ENCODE measurements at places on chromosomes 11 and 22.

DNA sequence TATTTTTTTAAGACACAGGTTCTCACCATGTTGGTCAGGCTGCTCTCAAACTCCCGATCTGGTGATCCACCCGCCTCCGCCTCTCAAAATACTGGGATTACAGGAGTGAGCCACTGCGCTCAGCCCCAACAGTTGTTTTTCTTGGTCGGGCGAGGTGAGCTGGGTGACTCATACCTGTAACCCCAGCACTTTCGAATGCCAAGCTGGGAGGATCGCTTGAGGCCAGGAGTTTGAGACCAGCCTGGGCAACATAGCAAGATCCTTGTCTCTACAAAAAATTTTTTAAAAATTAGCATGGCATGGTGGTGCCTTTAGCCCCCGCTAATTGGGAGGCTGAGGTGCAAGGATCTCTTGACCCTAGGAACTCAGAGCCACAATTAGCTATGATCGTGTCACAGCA is 7.0 kb upstream of the NF2 start:
- no peak for DNase-seq

DNA sequence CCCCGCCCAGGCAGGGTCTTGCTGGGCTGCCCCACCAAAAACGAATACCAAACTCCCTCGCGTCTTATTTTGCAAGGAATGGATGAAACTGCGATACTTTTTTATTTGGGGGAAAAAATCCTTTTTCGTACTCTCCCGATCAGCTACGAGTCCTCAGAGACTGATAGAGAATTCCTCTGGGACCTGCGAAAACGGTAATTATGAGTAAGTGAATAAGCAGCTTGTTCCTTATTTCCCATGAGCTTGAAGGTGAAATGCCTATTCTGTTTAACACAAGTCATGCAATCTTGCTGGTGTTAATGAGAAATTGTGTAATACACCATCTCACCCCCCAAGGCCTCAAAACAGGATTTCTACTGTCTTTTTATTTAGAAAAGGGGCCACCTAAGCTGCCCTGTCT is 5.5 kb downstream of the GRK3 start:
- DNase-seq: peak; percentile 81

- DNase-seq: no peak
Observed at GRCh38 chr11:44016546-44017442, 31.0 kb upstream of the ACCSL start.

DNA sequence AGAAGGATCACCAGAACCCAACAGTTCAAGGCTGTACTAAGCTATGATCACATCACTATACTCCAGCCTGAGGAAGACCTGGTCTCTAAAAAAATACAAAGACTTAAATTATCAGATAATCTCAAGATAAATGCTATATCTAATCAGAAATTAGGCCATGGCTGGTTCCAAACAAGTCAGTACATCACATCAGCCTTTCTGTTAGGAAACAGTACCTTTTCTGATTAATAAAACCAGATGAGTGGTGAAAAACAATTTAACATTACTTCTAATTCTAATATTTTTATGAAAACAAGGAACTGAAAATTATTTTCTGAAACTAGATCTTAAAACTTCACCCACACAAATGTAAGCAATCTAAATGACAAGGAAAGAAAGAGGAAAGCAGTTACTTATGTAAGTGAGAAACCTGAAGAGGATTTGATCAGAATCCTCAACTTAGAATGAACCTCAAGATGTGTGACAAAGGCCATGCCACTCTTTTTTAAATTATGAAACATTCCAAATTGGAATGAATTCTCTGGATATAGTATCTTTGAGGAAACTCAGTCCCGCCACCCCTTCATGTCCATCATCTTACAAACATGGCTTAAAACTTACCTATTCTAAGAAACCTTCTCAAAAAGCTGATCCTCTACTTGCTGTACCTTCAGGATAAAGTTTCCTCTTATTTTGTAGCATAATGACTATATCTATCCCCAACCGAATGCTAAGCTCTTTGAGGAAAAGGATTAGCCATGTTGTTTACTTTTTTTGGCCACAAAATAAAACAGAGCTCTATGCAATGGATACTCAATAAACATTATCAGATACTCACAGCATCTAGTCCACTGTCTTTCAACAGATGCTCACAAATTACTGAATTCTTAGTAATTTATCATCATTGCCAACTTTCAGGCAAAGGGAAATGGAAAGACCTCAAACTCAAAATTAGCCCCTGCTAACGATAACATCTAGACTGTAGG is 132.0 kb downstream of the MRTFA start:
- DNase-seq: no peak

- no peak for DNase-seq
Observed at GRCh38 chr22:31075961-31076360, 5.2 kb upstream of the SMTN start.

DNA sequence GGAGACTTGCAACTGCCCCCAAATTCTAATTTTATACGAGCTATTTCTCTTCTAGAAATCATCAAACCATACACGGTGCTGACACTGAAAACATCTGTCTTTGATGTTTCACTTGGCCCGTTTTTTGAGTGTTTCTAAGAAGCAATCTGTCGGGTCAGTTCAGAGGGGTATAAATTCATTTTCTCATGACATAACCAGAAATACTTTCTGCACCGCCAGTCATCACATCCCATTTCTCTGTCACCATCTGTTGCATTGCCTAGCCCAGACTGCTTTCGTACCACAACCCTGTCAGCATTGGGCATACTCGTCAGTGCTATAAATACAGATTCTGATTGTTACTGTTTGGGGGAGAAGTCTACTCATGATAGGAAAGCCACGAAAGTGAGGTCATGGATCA is 63.1 kb upstream of the CCDC90B start:
- no peak for DNase-seq

- DNase-seq: no peak
Observed at GRCh38 chr11:44760917-44761550, 34.3 kb downstream of the TSPAN18 start.

GRCh38 chr11:103700622-103701021 is 335.8 kb upstream of the DDI1 start:
- DNase-seq: no peak

DNA sequence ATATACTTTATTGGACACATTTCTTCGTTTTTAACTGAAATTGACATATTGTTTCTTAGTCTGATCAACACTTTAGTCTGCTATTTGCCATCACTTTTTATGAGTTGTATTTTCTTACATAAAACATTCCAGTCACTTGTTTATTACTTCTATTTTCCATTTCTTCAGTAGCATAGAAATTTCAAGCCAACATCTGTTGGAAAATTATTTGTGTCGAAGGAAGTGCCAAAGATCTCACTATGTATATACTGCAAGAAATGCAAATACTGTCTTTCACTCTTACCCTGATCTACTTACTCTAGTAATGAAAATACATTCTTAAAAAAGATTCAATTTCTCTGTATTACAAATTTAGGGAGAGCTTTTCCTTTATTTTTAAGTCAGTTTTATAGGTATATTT is 105.9 kb downstream of the SLC17A6 start:
- DNase-seq: no peak

DNA sequence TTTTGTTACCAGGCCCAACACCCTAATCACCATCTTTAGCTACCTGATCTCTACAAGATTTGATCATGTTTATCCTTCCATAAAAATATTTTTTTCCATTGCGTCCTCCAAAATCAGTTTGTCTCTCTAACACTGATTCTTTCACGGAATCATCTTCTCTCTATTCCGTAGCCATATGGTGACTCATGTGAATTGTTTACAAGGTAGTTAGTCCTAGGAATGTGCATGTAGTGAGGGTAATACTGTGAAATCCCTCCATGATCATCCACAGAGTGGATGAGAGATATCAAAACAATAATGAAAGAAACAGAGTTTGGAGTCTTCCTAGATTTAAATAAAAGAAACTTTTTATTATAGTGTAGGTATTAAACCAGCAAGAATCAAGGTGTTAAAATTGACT is 230.2 kb downstream of the METTL15 start:
- no peak for DNase-seq

DNA sequence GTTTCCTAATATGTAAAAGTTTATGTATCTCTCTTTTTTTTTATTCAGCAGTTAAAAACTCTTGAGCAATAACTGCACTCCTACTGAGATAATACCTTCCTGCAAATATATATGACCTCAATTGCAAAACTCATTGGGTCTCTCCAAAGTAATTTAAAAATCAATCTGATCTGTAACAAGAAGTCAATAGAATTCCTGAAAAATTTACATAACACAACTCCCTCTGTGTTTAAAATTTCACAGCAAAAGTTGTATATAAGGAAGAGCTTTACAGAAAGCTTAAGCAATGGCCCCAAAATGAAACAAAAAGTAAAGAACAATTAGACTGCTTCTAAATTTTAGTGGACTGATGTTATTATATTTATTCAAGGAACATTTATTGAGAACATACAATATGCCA is 313.4 kb downstream of the DLG2 start:
- DNase-seq: no peak

- no peak for DNase-seq
Observed at GRCh38 chr11:12266943-12267342, 110.4 kb upstream of the PARVA start.

GRCh38 chr11:76086743-76087635 is 119.3 kb downstream of the WNT11 start:
- DNase-seq: no peak

- DNase-seq: no peak
Observed at GRCh38 chr11:131693756-131694155, 323.3 kb downstream of the NTM start.

DNA sequence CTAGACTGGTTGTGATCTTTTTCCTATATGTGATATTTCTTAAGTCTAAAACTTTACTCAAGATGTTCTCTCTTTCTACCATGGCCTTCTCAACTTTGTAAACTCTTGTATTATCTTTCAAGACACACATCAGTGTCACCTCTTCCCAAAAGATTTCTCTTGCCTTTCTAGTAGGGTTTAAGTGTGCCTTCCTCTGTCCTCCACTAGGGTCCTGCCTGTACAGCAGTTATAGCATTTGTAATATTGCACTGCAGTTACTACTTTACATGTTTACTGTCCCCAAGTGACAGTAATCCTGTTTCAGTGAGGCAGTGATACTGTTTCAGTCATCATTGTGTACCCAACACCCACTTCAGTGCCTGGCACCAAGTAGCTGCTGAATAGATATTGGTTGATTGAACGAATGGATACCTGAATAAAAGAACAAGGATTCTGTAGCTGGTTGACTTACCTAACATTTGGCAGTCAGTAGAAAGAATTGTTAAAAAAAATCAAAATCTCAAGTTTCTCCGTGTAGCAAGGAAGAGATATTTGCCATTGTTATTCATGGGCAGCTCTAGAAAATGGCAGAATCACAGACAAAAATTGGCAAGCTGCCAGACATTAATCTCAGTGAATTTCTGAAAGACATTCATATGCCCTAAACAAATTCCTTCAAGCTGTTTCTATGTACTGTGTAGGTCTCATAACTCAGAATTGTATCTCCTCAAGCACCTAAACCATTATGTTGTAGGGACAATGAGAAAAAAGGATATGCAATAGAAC is 79.4 kb downstream of the RBMXL2 start:
- no peak for DNase-seq

- no peak for DNase-seq
Observed at GRCh38 chr11:132448334-132448995, 1078.0 kb downstream of the NTM start.

DNA sequence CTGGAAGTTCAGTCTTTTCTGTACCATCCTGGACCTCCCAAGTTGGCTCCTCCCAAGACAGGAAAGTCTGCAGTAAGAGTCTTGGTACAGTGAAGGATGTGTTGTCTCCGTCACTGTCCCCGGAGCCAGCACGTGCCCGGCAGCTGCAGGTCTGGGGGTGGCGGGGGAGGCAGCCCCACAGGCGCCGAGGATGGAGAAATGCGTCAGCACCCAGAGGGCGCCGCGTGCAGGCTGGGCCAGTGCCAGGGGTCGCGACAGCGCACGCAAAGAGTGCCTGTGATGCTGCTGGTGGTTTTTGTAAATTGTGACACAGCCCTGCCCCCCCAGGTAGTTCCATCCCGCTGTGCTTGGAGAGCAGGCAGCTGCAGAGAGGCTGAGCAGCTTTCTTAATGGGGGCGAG is 1200.5 kb downstream of the BRD1 start:
- DNase-seq: peak; percentile 25

DNA sequence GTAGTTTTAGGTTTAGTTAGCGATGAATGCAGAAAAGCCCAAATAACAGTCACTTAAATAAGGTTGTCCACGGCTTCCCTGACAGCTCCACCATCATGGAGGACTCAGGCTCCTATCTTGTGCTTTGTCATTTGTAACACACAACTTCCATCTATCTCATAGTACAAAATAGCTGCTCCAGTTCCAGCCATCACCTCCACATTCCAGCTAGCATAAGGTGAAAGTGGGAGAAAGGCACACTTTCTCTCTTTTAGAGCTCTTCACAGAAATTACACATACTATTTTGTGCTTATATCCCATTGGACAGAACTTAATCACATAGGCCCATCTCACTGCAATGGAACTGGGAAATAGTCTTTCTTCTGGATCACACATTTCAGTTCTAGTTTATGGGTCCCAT is 8.7 kb downstream of the THY1 start:
- DNase-seq: no peak

Measured in NB4 (cell line).